ENCODE measurements at places on chromosomes 4 and X. TPM values are rescaled to one million over a fixed set of nuclear protein-coding genes. Genes with fewer than 3 reads are reported as not detected.

The CENPVL3 gene
- total RNA-seq, result not detected

The C4orf36 gene
- not detected for total RNA-seq

The LONRF3 gene
- total RNA-seq, result not detected

The MAGEC2 gene
- total RNA-seq, result not detected
